Renal cortex interstitium (tissue), 15 donors: ENCODE measurements at places on chromosomes 11 and 22.

- DNase-seq: no peak
These were observed 296.1 kb downstream of the RAB38 start for GRCh38 chr11:87879118-87879517.

DNA sequence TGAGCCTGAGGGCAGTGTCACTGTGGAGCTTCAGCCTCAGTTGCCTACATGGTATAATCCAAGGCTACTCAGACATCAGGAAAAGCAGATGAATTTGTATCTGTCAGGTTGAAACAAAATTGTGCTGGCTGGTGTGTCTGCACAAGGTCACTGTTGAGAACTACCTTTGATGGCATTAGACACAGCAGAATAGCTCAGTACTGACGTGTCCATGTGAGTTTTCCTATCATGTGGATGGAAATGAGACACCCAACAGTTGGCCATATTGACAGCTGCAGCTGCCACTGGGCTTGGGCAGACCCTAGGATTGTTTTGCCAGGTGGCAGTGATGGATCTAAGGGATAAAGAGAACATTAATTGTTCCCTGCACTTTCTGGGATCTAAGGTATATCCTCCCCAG lies 15.8 kb downstream of the CCDC134 start:
- DNase-seq: no peak

GRCh38 chr22:35930933-35931332 lies 97.7 kb downstream of the RBFOX2 start:
- peak; percentile 51 for DNase-seq

GRCh38 chr11:77283101-77283500 lies 18.4 kb downstream of the GDPD4 start:
- no peak for DNase-seq

DNA sequence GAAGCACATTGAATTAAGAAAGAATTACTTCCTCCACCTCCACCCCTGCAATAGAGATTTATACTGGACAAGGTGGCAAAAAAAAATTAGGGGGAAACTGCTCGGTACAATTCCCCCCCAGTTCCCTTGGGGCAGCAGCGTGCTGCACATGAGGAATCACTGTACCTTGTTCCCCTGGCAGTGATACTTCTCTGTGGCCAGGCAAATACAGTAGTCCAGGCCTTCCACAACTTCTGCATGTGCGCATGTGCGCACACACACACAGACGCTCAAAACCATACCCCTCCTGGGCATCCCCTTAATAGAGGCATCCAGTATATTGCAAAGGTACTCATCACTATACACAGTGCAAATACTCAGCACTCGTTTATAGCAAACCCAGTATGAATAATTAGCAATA lies 68.9 kb downstream of the ARFGAP2 start:
- DNase-seq: no peak

DNA sequence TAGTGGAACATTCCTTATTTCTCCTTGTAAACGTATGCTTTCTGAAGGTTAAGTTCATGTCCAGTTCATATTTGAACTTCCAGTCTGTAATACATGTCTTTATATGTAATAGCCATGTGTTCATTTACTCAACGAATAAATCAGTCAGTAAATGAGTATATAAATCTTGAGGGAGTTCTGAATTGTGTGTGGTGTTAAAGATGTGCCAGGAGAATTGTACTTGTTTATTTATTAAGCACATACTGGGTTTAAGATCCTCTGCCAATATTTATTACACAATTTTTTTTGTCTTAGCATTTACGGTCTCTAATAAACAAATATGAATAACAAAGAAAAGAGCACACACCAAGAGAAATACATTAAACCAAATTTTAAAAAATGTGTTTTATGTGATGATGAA lies 26.5 kb upstream of the CLMP start:
- DNase-seq: no peak

- DNase-seq: no peak
These were observed 9.7 kb downstream of the SDHAF2 start for GRCh38 chr11:61439615-61440014.

- DNase-seq: no peak
These were observed 11.1 kb downstream of the CTTN start for GRCh38 chr11:70409437-70409836.

DNA sequence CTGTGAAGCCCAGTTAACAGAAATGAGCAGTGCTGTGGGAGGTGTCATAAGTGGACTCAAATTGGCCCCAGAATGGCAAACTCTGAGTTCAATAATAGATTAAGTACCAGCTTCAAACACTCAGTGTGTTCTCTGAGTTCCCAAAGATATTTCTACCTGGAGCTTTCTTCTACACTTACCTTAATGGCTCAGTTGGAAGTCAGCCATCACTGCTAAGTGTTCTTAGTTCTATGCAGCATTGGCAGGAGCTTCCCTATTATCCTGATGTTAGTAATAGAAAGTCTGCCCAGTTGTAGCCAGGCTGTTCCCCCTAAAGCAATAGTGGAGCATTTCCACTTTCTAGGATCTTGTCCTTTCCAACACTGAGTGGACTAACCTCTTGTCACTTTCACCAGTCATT lies 9.7 kb upstream of the PIK3IP1 start:
- DNase-seq: no peak

DNA sequence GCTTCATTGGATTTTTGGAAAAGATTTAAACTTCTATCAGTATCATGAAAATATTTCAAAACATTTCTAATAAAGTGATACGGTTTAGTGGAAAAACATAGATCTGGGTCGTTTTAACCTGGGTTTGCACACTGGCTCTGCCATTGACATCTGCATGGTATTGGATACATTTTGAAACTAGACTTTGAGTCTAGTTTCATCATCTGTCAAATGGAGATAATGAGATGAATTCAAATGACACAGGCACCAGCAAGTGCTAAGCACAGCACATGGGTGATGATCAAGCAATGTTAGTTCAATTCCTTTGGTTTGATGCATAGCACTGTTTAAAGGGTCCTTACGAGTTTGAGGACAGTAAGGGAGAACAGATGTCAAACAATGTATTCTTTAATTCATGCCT lies 819.0 kb upstream of the CCDC90B start:
- no peak for DNase-seq

DNA sequence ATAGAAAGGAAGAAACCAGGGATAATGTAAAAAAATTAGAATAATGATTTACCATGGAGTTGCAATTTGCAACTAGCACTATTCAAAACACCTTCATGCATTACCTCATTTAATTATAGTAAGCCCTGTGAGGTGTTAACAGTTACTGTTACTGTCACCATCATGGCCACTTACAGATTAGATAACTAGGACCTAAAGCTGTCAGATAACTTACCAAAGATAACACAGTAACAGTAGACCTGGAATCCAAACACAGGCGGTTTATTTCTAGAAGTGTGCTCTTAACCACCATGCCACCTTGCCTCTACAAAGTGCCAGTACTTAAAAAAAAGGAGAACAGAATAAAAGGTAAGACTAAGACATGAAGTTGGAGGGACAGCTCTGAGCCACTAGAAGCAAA lies 11.1 kb upstream of the LARGE1 start:
- DNase-seq: no peak

GRCh38 chr11:65280646-65281045 lies 18.9 kb downstream of the POLA2 start:
- no peak for DNase-seq

- DNase-seq: no peak
These were observed 13.5 kb upstream of the OSBP2 start for GRCh38 chr22:30680991-30681770.

DNA sequence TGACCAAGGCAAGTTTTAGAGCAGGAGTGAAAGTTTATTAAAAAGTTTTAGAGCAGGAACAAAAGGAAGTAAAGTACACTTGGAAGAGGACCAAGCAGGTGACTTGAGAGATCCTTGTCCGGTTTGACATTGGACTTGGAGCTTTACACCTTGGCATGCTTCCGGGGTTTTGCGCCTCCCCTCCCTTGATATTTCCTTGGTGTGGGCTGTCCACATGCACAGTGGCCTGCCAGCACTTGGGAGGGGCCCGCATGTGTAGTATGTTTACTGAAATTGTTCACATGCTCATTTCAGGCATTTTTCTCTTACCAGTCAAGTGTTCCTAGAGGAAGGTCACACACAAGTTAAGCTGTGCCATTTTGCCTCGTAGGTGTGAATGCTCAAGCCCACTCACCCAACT lies 19.0 kb upstream of the THRSP start:
- no peak for DNase-seq

DNA sequence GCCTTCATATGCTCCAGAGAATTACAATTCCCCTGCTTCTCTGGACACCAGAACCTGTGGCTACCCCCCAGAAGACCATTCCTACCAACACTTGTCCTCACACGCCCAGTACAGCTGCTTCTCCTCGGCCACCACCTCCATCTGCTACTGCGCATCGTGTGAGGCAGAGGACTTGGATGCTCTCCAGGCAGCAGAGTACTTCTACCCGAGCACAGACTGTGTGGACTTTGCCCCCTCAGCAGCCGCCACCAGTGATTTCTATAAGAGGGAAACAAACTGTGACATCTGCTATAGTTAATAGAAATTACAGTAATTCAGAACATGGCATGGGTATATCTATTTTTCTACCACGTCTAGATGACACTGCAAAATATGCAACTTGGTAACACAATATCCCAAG lies 9.8 kb downstream of the POU2AF3 start:
- DNase-seq: no peak

DNA sequence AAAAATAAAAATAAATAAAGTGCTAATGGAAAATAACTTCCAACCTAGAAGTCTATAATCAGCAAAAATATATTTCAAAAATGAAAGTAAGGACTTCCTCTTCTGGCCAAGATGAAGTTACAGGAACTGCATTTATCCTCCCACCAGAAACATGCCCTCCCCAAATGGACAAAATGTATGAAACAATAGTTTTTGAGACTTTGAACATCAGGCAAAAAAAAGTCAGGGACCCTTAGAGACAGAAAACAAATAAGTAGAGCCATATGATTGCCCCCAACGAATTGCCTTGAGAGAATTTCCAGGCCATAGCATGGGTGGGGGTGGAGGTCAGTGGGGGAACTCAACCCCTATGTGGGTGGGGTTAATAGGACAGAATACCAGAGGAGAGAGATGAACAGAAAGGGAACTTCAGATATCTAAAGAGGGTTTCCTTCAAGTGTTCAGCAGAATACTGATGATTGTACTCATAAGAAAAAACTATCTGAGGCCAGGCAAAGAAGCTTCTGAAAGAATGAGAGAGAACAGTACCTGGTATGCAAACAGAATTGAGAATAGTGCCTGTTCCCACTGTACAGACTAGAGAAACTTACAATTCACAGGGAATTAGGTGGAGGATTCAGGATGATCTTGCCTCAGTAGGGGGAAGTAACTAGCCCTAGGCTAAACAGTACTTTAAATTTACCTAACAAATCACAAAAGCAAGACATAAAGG lies 26.6 kb upstream of the IL10RA start:
- no peak for DNase-seq

DNA sequence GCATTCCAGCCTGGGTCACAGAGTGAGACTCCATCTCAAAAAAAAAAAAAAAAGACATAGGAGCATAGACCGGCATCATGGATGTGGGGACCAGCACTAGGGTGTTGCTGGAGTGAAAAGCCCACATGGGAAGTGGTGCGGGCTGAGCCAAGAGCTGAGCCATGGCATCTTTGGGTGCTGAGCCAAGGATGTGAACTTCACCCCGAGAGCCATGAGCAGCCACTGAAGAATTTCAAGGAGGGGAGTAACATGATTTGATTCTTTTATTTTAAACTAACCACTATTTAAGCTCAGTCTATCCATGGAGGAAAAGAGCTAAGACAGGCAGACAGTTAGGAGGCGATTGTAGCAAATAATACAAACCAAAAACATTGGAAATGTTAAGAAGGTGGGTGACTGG lies 57.4 kb downstream of the AHNAK start:
- no peak for DNase-seq

- DNase-seq: no peak
These were observed 113.7 kb downstream of the ETS1 start for GRCh38 chr11:128473636-128474035.

- peak; percentile 33 for DNase-seq
These were observed 3.5 kb downstream of the PHF21B start for GRCh38 chr22:45006111-45006963.

- DNase-seq: no peak
These were observed 9.4 kb downstream of the HIPK3 start for GRCh38 chr11:33266393-33267215.

DNA sequence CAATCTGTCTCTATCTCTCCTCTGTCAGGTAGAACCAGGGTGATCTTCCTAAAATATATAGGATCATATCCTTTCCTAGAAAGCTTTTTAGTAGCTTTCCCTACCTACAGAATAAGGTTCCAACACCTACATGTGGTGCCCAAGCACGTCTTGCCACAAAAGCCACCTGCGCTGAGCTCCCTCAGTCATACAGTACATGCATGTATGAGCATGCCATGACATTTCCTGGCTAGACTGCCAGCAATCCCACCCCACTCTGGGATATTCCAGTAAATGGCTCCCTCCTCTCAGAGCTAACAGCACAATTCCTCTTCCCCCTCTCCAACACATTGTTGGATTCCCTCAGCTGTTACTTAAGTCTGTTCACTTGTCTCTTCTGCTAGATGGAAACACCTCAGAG lies 398.0 kb downstream of the TENM4 start:
- DNase-seq: no peak

DNA sequence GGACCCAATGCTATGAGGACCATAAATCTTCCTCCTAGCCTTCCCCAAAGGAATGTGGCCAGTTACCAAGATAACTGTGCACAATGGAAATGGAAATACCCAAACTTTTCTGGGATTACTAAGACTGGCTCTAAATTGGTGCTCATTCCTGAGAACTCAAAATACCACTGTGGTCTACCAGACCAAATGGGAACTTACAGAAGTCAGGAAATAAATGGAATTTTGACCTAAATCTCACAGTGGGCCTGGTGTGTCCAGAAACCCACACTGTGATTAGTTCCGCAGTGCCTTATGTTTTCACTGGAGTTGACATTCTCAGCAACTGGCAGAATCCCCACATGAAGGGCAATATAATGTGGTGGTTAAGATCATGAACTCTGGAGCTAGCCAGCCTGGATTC lies 99.4 kb upstream of the ZC3H12C start:
- DNase-seq: no peak

DNA sequence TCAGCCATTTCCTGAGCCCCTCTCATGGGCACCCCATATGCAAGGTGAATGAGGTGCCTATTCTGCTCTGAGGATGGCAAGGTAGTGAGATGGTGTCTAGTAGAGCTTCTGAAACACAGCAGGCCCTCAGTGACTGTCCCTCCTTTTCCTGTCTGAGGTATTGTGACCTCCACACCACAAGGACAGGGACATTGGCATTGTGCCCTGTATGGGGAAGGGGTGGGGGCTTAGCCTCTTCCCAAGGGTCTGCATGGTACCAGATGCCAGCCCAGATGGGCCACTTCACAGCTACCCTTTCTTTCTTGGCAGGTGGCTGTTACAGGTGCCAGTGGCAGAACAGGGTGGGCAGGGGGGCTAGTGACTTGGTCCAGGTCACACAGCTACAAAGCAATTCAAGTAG lies 78.8 kb downstream of the CABIN1 start:
- DNase-seq: no peak

GRCh38 chr11:65170058-65170534 lies at the start of gene SPDYC:
TSS of gene SPDYC (plus strand) at chr11:65170233. CDS start at chr11:65171358, 1,125 bp downstream.
- DNase-seq: no peak
